CD4-positive, alpha-beta T cell (primary cell): ENCODE measurements at places on chromosomes 5 and 9. TPM values are rescaled to one million over a fixed set of nuclear protein-coding genes. Genes with fewer than 3 reads are reported as not detected.

GRCh38 chr9:109419531-109419930 lies 78.6 kb downstream of the PTPN3 start:
- H3K27ac ChIP-seq, result no peak overlapping the region
- H3K4me1 ChIP-seq, result no peaks in the 10 kb centered on the region
- H3K4me3 ChIP-seq, result no peak overlapping the region
- no peaks in the 10 kb centered on the region for H3K27me3 ChIP-seq
- DNase-seq, result no peak

- H3K4me1 ChIP-seq, result no peaks in the 10 kb centered on the region
- H3K36me3 ChIP-seq, result no peaks in the 10 kb centered on the region
- no peak overlapping the region for H3K4me3 ChIP-seq
- DNase-seq, result no peak
Measured at GRCh38 chr5:86866036-86866435, 248.3 kb downstream of the COX7C start.

- no peaks in the 10 kb centered on the region for H3K4me1 ChIP-seq
- H3K27me3 ChIP-seq, result no peaks in the 10 kb centered on the region
- H3K27ac ChIP-seq, result no peak overlapping the region
- H3K36me3 ChIP-seq, result peaks cover 51% of the 10 kb centered on the region
Measured at GRCh38 chr5:131661933-131662332, 26.9 kb upstream of the RAPGEF6 start.

GRCh38 chr5:156103155-156103885 lies 223.6 kb upstream of the SGCD start:
- no peak overlapping the region for H3K27ac ChIP-seq
- no peaks in the 10 kb centered on the region for H3K36me3 ChIP-seq
- no peak for DNase-seq

GRCh38 chr5:127754706-127755105 lies 51.5 kb downstream of the CCDC192 start:
- DNase-seq, result no peak
- H3K27me3 ChIP-seq, result no peaks in the 10 kb centered on the region
- H3K4me1 ChIP-seq, result no peaks in the 10 kb centered on the region
- H3K27ac ChIP-seq, result no peak overlapping the region
- no peak overlapping the region for H3K4me3 ChIP-seq

DNA sequence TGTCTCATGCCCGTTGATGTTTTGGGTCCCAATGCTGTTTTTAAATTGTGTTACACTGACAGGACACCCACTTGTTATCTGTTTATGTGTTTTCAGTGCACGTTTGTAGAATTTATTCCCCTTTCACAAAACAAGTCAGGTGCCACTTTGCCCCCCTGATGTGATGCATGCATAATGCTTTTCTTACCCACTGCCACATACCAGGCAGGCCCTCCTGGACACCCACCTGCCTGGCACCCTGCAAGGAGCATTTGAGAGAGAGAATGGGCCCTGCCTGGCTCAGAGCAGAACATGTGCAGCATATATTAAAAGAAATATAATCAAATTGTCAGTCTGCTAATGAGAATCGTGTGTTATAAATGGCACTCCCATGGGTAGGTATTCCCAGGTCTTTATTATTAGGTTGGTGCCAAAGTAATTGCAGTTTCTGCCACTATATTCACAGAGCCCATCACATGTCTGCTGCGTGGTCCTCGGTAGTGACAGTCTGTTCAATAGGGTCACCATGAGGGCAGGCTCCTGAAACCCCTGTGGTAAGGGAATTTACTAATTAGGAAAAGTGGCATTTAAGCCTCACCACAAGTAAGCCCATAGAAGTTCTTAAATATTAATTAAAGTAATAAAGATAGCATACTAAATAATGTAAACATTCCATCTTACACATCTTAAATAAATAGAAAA lies 52.2 kb upstream of the CKMT2 start:
- no peak for DNase-seq
- peaks cover 50% of the 10 kb centered on the region for H3K36me3 ChIP-seq
- H3K4me1 ChIP-seq, result no peaks in the 10 kb centered on the region
- H3K4me3 ChIP-seq, result no peak overlapping the region
- H3K27me3 ChIP-seq, result no peaks in the 10 kb centered on the region

DNA sequence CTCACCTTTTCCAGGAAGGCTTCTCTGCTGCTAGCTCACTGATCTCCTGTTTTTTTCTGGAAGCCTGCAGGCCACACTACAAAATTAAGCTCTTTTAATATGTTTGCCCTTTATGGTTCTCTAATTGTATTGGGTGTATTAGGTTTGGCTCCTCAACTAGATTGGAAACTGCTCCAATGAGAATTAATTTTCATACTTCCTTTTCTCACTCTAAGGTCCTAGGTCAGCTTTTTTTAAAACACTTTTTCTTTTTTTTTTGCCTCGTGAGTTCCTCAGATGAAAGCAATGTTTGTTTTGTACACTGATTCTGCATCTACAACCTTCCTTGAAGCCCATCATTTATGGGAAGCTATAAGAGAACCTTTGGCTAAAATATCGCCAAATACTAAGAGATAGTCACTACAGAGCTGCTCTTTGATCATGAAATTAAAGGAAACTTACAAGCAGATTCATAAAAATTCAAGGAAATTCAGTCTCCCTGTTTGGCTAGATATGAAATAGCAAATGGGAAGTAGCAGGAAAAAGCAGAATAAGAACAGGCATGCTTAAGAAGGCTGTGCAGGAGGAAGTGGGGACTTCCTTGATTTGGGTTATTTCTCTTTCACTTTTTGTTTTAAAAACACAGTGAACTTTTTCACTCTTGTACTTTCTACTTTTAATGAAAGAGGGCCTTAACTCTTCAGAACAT lies 55.2 kb upstream of the FYB1 start:
- DNase-seq, result no peak
- peaks cover 28% of the 10 kb centered on the region for H3K4me1 ChIP-seq
- H3K4me3 ChIP-seq, result peak overlapping the region; percentile 35
- H3K27me3 ChIP-seq, result no peaks in the 10 kb centered on the region
- H3K36me3 ChIP-seq, result no peaks in the 10 kb centered on the region
- peak overlapping the region; percentile 47 for H3K27ac ChIP-seq

DNA sequence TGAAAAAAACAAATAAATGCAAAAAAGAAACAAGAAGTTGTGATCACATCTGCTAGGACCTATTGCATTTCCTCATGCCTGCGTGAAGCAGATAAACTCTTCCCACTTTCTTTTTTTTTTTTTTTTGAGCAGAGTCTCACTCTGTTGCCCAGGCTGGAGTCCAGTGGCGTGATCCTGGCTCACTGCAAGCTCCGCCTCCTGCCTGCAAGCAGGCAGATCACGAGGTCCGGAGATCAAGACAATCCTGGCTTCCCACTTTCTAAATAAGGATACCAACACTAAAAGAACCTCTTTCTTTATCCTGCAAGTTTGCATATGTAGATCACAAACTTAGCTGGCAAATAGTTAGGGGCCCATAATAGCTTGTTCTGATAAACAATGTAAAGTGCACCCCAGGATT lies 128.6 kb downstream of the ASTN2 start:
- H3K4me1 ChIP-seq, result no peaks in the 10 kb centered on the region
- H3K27me3 ChIP-seq, result no peaks in the 10 kb centered on the region
- no peaks in the 10 kb centered on the region for H3K36me3 ChIP-seq
- DNase-seq, result no peak

DNA sequence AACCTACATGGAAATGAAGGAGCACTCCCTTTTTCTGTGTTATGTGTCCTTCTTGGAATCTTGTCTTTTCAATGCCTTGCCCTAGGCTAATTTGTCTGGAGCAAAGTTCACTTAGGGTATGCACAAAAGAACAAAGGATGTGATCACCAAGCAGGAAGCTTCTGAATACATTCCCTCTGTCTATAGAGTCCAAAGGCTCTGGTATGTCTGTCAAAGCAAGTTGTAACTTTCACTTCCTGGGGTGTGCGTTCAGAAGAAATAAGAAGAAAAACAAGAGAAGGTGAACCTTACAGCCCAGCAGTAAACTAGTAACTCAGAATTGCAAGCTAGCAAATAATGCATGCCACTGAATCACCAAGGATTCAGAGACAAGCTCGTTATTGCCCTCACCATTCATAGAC lies 31.7 kb upstream of the CDH6 start:
- no peaks in the 10 kb centered on the region for H3K4me1 ChIP-seq
- no peak overlapping the region for H3K27ac ChIP-seq
- no peak overlapping the region for H3K4me3 ChIP-seq
- no peaks in the 10 kb centered on the region for H3K27me3 ChIP-seq
- no peak for DNase-seq
- H3K36me3 ChIP-seq, result no peaks in the 10 kb centered on the region

DNA sequence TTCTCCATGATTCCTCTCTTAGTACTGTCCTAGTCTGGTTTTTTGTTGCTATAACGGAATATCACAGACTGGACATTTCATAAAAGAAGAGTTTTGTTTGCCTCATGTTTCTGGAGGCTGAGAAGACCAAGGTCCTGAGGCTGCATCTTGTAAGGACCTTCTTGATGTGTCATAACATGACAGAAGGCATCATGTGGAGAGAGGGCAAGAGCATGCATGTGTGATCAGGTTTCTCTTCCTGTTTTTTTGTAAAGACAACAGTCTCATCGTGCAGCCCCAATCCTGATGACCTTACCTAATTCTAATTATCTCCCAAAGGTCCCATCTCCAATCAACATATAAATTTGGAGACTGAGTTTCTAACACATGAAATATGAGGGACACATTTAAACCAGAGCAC lies 108.4 kb downstream of the MSX2 start:
- no peaks in the 10 kb centered on the region for H3K4me1 ChIP-seq
- no peak overlapping the region for H3K27ac ChIP-seq
- H3K4me3 ChIP-seq, result no peak overlapping the region
- H3K36me3 ChIP-seq, result no peaks in the 10 kb centered on the region

GRCh38 chr9:137985637-137986071 lies 108.1 kb downstream of the CACNA1B start:
- no peak for DNase-seq
- H3K4me3 ChIP-seq, result no peak overlapping the region
- no peaks in the 10 kb centered on the region for H3K4me1 ChIP-seq
- H3K36me3 ChIP-seq, result no peaks in the 10 kb centered on the region
- H3K27ac ChIP-seq, result no peak overlapping the region
- peaks cover 8% of the 10 kb centered on the region for H3K27me3 ChIP-seq

DNA sequence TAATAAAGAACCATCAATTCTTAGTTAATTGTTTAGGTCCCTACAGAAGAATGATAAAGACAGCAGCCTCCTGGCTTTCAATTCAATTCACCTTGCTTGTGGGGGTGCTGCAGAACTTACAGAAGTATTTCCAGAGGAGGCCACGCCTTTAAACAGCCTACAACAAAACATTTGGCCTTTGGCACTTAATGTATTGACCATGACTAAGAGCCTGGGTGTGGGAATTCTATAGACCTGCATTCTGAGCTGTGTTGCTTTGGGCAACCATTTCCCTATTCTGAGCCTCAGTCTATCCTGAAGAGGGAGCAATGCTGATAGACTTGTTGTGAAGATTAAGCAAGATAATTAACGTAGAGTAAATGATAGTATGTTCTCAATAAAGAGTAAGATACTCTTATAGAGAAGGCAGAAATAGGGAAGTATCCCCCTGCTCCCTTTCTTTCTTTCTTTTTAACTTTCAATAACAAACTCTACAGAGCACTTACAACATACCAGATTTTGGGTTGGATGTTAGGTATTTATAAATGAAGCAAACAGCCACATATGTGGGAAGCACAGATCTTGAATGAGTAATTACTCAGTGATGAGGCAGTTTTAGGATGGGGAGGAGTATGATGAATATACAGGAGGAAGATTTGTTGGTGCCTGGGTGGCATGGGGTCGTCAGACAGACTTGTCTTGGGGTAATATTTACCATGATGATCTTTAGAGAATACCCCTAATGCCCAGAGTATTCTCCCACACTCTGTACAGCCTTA lies 28.4 kb downstream of the PAPPA start:
- no peak for DNase-seq
- H3K4me1 ChIP-seq, result no peaks in the 10 kb centered on the region
- no peak overlapping the region for H3K27ac ChIP-seq
- H3K36me3 ChIP-seq, result no peaks in the 10 kb centered on the region

DNA sequence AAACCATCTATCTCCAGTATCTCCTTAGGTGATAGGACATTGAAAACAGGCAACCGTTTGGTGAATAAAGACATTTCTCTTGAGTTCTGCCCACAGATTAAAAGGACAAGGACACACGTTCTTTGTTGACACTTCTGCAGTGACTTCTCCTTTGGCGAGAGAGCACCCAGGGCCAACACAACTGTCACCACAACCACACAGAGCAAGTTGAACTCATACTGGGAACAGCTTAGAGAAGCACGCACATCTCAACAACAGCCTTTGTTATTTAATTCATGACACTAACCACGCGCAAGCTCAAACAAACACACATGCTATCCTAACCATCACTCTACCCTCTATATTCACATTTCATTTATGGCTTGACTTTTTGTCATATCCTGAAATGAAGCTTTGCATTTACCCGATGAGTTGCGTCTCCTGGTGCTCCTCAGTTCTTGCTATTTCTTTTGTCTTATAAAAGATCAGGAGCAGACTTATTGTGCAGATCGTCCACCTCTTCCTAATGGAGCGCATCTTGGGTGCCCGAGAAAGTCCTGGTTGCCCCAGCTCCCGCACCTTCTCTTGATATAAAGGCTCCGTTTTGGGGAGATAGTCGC lies 543 bp downstream of the ST8SIA4 start:
- peak overlapping the region; percentile 92 for H3K4me3 ChIP-seq
- H3K27me3 ChIP-seq, result no peaks in the 10 kb centered on the region
- H3K27ac ChIP-seq, result peak overlapping the region; percentile 83
- peaks cover 31% of the 10 kb centered on the region for H3K4me1 ChIP-seq
- peak; percentile 57 for DNase-seq

- no peaks in the 10 kb centered on the region for H3K36me3 ChIP-seq
- no peak for DNase-seq
- no peak overlapping the region for H3K27ac ChIP-seq
Measured at GRCh38 chr5:59317774-59318205, 575.7 kb downstream of the PDE4D start.

DNA sequence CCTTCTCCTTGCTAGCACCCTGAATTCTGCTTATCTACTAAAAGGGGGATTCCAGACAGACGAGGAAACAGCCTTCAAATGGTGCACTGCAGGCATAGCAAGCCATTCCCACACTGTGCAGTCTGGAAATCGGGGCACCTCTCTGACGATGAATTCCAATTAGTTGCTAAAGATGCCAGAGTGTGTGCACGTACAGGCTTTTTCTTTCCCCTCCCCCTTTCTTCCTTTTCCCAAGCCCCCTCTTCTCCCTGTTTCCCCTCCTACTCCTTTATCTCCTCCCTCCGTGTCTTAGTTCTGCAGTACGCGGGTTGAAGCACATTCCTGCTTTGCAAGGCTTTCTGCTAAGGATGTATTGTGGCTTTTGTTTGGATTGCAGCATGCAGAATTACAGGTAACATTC lies at the start of gene GPR21:
Gene GPR21, plus strand, starts transcription at position 316 of the 400 bp plus-strand sequence. CDS start 900 bp downstream, outside the sequence.
- no peak within 1 kb of the TSS for H3K27ac ChIP-seq
- H3K4me1 ChIP-seq, result no peaks in the 10 kb centered on the region
- H3K36me3 ChIP-seq, result peaks cover 11% of the 10 kb centered on the region
- H3K27me3 ChIP-seq, result no peaks in the 10 kb centered on the region
- no peak within 1 kb of the TSS for H3K4me3 ChIP-seq

The CLIC3 gene
- 2.1 TPM for total RNA-seq

The GPR150 gene
- total RNA-seq, result 0.75 TPM

The HRCT1 gene
- total RNA-seq, result not detected

The IL4 gene
- total RNA-seq, result not detected

The DOK3 gene
- 1.3 TPM for total RNA-seq

The SUSD3 gene
- 35.6 TPM for total RNA-seq

The RLN2 gene
- 0.88 TPM for total RNA-seq

The PLEKHG4B gene
- 0.17 TPM for total RNA-seq

The PCDHGA11 gene
- total RNA-seq, result not detected

The HRH2 gene
- 3.4 TPM for total RNA-seq

The ARHGEF39 gene
- 0.08 TPM for total RNA-seq

The LEAP2 gene
- 0.31 TPM for total RNA-seq
